Hippocampal formation (tissue), 2 donors: ENCODE measurements at places on chromosomes 2 and 18.

GRCh38 chr2:8679827-8680731 lies 1.8 kb upstream of the ID2 start:
- peak; percentile 20 for DNase-seq

- no peak for DNase-seq
Measured at GRCh38 chr2:96218508-96219131, 10.0 kb upstream of the STARD7 start.

DNA sequence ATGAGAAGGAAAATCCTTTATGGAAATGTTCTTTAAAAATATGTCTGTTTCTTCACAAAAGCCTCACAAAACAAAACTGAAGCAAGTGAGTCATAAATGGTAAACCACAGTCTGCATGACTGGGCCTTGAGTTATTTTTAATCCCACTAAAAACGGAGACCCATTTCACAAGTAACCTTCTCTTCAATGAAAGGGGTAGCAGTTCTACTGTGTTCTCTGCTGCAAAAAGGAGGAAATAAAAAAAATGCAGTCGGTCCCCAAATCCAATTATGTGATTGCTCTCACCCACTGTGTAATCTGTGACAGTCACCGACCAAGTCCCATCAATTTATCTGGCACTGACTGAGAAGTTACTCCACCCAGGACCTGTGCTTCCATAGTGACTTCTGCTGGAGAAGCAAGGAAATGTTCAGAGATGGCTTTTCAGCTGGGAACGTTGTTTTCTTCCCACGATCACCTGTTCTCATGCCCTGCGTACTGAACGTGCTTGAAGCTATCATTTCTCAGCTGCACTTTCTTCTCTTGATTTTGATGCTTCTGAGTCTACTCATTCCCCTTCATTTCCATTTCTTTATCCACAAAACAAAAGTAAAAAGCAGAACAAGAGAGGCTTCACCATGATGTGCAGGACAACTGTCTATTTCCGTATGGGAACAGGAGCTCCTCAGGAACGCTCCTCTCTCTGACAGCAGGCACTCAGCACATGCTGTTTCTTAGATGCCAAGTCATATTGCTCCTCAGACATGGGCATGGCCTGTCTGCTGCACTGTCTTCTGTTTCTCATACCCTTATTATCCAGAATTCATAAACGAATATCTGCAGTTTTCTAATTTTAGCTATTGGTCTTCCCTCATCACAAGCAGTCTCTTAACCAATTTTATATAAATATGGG lies 80.0 kb upstream of the TMEM200C start:
- no peak for DNase-seq

GRCh38 chr2:67727131-67727530 lies 330.0 kb downstream of the ETAA1 start:
- no peak for DNase-seq

- no peak for DNase-seq
Measured at GRCh38 chr18:2430191-2430590, 141.1 kb downstream of the METTL4 start.

DNA sequence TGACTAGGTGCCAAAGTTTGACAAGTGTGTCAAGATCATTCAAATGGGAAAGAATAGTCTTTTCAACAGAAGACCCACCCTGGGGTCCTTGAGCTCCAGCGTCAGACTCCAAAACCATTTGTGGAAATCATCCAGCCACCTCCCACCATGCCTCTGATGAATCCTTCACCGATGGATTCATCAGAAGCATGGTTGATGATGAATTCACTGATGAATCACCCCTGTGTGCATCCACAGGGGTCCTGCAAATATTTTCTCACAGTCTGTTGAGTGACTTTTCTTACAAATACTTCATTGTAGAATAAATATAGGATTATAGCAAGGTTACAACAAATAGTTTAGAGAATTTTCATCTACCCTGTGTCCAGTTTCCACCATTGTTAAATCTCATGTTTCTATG lies 4.3 kb downstream of the UGT1A9 start:
- no peak for DNase-seq

DNA sequence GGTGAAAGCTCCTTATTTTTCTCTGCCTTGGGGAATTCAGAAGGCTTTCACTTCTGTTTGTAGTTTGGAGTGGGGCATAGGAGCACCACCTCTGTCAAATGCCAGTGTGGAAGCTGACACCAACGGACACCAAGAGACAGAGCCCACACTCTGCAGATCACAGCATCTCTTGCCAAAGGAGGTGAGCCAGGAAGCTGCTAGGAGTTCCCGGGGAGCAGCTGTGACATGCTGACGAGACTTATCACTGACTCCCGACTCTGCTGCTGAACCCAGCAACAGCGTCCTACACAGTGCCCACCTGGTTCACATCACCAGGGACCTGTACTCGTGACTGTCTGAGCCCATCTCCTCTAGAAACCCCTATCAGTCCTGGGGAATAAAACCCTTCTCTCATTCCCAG lies 8.1 kb downstream of the TEX51 start:
- DNase-seq, result no peak

DNA sequence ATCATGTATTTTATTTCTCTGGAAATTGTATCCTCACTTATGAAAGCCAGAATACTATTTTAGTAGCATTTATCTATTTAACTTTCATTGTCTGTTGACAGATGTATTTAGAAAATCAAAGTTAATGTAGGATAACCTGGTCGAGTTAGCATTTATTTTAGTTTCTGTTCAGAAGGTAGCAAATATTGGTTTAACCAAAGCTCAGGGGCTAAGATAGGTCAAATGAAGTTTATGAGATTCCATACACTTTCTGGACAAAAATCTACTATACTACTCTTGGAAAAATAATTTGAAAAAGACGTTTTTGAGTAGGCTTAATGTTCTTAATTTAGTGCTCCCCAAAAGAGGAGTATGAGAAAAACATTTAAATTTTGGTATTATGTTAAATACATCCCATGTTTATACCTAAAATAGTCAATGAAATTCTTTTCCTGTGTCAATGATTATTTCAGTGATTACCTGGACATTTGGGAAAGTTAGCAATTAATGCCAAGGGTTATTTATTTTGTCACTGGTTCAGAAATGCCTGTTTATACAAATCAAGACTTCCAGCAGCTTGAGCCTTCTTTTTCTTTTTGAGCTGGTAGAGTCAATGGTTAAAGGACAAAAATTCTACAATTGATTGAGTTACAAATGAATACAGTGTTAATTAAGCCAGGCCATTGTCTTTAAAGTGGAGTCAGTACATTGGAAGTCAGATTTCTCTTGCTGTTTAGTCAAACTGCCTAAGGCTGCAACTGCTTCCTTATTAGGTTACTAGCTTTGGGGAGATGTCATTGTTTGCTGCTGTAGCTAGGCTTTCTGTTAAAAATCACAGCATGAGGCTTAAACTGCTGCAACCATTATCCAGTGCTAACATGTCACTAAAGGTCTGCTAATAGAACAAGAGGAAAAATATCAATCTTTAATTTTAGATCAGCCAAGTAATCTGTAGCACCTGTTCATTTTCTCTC lies 182.3 kb downstream of the CAMKMT start:
- DNase-seq, result no peak

GRCh38 chr2:61787941-61788563 lies 65.8 kb downstream of the FAM161A start:
- DNase-seq, result no peak

GRCh38 chr2:197310987-197311420 lies 424 bp upstream of the ANKRD44 start:
- DNase-seq, result no peak

DNA sequence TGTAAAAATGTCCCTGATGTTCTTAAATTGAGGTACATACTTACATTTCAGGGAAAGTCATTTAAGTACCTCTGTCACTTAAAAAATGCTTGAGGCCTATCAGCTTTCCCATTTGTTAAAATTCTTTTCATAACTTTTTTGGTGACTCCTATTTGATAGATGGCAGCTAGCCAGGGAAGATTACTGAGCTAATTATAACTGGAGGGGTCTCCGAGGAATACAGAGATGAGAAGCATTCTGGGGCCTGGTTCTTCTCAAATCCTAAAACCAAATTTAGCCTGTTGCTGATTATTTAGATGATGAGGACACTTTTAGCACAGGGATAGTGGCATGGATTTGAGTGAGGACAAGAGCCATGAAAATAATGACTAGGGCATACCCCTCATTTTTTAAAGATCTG lies 4.8 kb downstream of the UGP2 start:
- DNase-seq, result no peak

- no peak for DNase-seq
Measured at GRCh38 chr2:171557363-171557762, 35.1 kb downstream of the CYBRD1 start.

- DNase-seq, result no peak
Measured at GRCh38 chr2:86295066-86295465, 42.4 kb downstream of the REEP1 start.

DNA sequence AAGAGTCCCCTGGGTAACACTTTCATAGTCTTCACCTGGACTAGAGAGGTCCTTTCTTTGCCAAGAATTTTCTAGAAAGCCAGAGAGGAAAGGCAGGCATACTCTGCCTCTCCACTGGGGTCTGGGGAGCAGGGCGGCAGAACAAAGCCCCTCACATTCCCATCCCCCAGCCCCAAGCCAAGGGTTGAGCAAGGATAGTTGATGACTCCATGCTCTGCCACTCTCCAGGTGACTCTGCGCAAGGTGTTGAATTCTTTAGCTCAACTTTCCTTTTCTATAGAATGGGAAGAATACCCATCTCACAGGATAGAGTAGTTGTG lies 2.9 kb upstream of the GDF7 start:
- no peak for DNase-seq

- DNase-seq, result no peak
Measured at GRCh38 chr2:15756882-15757819, 165.5 kb downstream of the DDX1 start.

GRCh38 chr2:43228321-43228751 lies 1.9 kb upstream of the ZFP36L2 start:
- no peak for DNase-seq

- DNase-seq, result no peak
Measured at GRCh38 chr2:62180975-62181374, 14.9 kb upstream of the B3GNT2 start.

GRCh38 chr2:166140475-166140874 lies 12.7 kb upstream of the SCN1A start:
- DNase-seq, result no peak

GRCh38 chr2:165660361-165660760 lies 133.7 kb downstream of the GALNT3 start:
- DNase-seq, result no peak

GRCh38 chr2:51484605-51485004 lies 452.7 kb upstream of the NRXN1 start:
- no peak for DNase-seq

DNA sequence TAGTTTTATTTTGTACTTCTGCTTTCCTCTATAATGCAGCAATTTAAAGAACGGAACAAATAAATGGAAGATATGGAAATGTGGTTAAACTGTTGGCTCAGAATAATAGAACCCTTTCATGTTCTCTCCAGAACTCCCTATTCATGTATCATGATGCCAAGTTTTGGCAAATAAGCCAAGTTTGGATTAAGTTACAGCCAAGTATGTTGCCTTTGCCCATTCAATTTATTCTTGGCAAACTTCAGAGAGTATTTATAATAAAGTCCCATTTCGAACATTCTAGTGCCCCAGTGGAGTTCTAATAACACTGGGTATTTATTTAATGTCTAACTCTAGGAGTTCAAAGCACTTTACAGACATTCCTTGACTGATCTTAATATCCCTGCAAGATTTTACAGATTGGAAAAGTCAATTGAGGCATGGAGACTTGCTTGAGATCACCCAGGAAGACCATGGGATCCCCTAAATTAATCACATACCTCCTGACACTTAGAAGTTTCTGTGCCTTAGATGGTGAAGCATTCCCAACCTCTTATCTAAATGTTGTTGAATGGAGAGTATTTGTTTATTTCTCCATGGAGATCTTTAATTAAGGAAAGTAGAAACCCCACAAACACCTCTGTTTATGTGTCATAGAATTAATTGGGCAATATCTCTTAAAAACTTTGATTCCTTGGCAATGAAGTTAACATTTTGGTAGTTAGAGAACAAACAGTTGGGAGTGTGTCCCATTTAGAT lies 106.7 kb downstream of the ACKR3 start:
- DNase-seq, result no peak

- DNase-seq, result no peak
Measured at GRCh38 chr2:101368376-101368775, 18.9 kb downstream of the CREG2 start.

- DNase-seq, result no peak
Measured at GRCh38 chr2:144456680-144457079, 63.2 kb downstream of the ZEB2 start.

- no peak for DNase-seq
Measured at GRCh38 chr2:28639836-28640235, 111.8 kb upstream of the PPP1CB start.

GRCh38 chr2:232350804-232351685 lies 27.5 kb upstream of the ALPP start:
- DNase-seq, result no peak

GRCh38 chr2:220065581-220065980 lies 438.2 kb downstream of the SLC4A3 start:
- DNase-seq, result no peak

- DNase-seq, result no peak
Measured at GRCh38 chr2:131044075-131044756, 49.0 kb downstream of the FAM168B start.

DNA sequence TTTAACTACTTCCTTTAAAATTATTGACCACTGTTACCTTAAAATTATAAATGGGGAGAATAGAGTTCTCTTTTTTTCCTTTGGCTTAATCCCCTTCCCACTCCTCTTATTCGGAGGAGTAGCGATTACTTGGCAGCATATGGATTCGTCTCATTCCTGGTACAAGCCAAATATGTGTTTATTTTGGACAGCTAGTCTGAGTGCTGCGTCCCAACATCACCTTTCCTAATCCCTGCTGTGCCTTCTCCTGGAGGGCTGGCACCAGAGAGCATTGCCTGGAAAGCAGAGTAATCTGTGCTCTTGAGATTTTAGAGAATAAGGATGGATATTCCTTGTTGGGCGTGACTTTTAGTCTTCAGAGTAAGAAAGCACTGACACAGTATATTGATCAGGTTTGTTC lies 185.6 kb downstream of the AGAP1 start:
- no peak for DNase-seq

- no peak for DNase-seq
Measured at GRCh38 chr2:126846241-126846640, 52.4 kb upstream of the TEX51 start.

DNA sequence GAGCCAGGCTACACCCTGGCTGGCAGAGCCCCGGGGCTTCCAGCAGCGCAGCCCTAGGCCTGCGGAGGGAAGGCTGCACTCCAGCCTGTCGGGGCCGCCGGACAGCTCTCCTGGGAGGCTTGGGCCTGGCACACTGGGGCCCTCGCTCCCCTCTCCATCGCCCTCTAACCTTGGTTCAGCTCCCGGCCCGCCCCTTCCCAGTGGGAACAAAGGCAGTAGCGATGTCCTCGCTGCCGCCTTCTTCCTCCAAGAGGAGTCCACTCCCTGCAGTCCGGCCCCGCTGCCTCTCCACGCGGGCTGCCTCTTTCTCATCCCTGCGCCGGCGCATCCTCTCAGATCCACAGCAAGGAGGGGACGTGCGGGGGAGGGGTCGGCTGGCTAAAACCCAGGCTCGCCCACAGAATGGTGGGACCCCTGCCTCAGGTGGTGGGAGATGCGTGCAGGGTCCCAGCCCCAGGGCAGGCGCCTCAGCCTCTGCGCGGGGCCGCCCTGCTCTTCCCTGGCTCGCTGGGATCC lies 138.1 kb downstream of the TWIST2 start:
- DNase-seq, result no peak

GRCh38 chr18:50559752-50560680 lies at the start of gene MAPK4:
Gene MAPK4, plus strand, starts transcription at chr18:50560087. Its CDS starts 103,872 bp downstream, at chr18:50663959.
- peak; percentile 13 for DNase-seq

- no peak for DNase-seq
Measured at GRCh38 chr2:100894105-100894795, 74.3 kb downstream of the NPAS2 start.
